Adrenal gland (tissue), 19 donors: ENCODE measurements at places on chromosomes 13 and 19. TPM values are rescaled to one million over a fixed set of nuclear protein-coding genes. Genes with fewer than 3 reads are reported as not detected.
A peak's percentile ranks its signal among the peaks of the same experiment; 100 is the strongest.

GRCh38 chr19:53196777-53197396 is 3.7 kb upstream of the ZNF665 start:
- DNase-seq, result peak; percentile 98

DNA sequence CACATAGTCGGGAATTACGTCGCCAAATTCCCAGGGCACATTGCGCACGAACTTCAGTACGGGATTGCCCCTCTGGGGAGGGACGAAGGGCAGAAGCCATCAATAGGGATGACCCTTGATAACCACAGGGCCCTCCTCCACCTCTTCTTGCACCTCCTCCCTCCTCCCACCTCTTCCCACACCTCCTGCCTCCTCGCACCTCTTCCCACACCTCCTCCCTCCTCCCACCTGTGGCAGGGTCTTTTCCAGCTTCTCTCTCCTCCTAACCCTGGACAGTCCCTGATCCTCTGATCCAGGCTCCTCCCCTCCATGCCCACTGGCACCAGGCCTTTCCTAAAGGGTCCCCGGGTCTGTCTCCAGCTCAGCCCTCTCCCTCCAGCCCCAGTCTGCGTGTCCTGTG is 3.4 kb downstream of the ERCC1 start:
- no peak for DNase-seq

DNA sequence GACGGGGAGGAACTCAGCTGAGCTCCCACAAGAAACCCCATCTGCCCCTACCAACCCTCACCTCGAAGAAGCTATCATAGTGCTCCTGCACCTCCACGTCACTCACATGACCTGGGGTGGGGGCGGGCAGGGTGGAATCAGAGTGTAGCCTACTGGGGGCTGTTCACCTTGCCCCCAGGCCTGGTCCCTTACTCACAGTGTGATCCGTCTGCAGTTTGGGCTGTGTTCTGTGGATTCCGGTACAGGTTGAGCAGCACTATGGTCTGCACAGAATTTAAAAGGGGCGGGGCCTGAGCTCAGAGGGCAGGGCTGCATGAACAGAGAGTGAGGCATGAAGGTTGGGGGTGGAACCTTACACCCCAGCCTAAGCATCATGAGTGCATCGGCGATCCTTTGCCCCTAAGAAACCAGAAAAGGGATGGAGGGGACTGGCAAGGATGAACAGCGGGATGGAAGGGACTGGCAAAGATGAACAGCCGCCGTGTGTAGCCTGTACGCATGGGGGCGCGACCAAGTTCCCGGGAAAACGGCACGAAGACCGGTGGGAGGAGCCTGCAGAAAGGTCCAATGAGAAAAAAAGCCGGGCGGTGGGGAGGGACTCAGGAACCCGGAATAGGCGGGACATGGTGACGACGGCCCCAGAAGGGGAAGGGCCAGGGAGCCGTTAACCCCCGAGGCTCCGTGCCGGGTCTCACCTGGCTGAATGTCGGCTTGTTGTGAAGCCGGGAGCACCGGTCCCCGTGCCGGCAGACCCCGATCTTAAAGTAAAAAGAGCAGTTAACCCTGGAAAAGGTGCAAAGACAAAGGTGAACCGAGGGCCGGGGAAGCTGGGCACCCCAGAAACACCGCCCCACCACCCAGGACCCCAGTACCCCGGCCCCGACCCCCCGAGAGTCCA is 539 bp downstream of the U2AF1L4 start:
- peak; percentile 98 for DNase-seq

DNA sequence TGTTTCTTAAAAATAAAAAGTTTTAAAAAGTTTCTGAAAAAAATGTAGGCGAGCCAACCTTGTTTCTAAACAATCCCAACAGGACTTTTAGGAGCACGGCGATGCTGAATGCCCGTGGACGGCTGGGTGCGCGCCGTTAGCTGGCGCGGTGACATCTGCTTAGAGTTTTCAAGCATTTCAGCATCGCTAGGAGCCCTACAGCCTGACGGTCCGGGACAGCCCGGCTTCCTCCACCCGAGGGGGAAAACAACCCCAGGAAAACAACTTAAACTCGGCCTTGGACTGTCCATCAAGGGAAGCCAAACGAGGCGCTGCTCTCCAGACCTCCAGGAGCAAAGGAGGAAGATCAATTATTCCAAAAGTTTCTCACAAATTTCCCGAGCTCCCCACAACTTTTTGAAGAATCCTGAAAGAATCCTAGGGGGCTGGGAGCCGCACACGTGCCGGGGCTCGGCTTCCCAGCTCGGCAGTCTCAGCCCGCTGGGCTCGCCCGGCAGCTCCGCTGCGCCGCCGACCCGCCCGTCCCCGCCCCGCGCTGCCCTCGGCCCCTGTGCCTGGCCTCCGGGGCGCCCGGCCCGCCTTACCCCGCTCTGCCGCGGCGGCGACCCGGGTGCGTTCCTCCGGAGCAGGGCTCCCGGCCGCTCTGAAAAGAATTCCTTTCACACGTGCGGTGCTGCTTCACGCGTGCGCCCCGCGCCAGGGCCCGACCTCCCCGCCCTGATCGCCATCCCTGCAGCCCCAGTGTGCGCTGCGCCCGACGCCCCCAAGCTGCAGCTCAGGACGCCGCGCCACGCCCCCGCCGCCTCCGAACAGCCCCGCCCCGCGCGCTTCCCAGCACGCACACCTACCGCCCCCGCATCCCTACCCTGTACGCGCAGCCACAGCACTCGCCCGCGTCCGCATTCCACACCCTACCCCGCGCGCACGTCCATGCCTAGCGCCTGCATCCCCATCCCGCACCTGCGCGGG is at the start of gene GJA3:
Gene GJA3 (minus strand): TSS at position 747 of the 969 bp plus-strand sequence. CDS start 17,764 bp downstream, outside the sequence.
- DNase-seq, result peak; percentile 38

GRCh38 chr19:49104229-49104864 is 9.8 kb upstream of the LIN7B start:
- no peak for DNase-seq

DNA sequence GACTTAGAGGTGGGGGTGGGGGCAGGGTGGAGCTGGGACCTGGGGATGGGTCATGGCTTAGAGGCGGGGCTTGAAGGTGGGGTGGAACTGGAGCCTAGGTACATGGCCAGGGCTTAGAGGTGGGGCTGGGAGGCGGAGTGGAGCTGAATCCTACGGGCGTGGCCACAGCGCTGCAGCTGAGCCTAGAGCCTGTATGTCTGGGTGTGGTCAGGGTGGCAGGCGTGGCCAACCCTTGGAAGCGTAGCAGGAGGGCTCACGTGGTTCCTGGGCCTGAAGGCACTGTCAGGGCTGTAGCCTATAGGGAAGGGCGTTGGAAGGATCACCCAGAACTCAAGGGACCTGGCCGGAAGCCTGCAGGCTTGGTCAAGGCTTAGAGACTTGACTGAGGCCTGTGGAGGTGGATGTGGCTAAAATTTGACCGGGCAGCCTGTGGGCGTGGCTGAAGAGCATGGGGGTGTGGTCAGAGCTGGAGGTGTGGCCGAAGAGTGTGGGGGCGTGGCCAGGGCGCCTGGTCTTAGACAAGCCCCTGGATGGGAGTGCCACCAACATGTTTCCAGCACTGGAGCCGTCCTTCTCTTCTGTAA is 24.3 kb downstream of the COLGALT1 start:
- DNase-seq, result peak; percentile 40

- DNase-seq, result no peak
Observed at GRCh38 chr13:28651810-28652401, 7.0 kb upstream of the POMP start.

DNA sequence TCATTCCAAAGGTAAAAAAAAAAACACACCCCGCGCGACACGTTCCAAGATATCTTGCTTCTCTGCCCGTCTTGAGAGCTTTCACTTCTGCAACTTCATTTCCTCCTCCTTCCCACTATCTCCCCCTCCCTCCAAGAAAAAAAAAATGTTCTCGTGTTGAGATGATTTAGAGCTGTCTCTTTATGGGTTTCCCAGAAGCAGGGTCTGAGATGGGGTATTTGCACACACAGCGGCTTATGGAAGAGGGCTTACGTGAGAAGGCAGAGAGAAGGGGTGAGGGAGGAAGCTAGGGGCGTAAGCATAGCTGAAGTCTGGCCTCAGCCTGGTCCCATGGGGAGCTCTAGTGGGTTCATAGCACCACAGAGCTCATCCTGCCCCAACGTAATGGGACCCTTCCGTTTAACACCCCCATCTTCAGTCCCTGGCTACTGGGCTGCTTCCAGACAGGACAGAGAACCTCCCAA is 31.3 kb upstream of the USE1 start:
- no peak for DNase-seq

DNA sequence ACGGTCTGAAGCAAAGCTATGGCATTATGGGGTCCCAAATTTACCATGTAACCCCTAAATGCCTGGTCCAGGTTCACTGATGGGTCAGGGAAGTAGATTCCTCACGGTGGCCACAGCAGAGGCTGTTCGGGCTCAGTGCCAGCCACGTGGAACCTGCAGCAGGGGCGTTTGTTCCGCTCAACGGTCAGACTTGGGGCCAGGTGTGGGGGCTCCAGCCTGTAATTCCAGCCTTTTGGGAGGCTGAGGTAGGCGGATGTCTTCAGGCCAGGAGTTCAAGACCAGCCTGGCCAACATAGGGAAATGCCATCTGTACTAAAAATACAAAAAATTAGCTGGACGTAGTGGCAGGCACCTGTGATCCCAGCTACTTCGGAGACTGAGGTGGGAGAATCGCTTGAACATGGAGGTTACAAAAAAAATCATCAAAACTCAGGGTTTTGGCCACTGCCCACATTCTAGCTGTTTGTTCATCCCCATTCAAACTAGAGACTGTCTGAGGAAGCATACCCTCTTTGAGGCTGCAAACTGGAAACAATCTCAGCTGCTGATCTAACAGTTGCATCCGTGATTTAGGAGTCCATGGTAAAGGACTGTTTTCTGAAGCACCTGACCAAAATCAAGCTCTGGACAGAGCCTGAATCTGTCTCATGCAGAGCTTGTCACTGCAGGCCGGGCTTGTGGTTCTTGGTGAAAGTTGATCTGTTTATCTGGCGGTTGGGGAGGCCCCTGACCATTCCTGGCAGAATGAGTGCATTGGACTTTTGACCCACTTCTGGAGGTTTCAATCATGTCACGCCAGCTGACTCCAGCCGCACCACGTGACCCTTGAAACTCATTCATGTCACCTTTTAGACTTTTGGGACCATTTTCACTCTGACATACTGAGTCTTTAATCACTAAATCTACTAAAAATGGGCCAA is 30.2 kb upstream of the ZNF331 start:
- no peak for DNase-seq

DNA sequence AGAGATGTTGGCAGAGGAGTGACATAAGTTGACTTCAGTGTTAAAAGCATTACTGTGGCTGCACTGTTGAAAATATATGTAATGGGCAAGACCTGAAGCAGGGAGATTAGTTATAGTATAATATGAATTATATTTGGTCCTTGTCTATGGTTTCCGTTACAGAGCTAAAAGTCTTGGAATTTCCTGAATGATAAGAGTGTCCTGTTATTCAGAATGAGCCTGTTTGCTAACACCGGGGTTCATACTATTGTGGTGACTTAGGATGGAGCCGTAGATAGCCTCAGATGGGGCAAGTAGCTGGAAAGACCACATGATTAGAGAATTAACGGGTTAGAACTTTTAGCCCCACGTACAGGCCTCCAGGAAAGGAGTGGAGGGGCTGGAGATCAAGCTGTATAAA is 5.7 kb downstream of the USPL1 start:
- DNase-seq, result no peak

DNA sequence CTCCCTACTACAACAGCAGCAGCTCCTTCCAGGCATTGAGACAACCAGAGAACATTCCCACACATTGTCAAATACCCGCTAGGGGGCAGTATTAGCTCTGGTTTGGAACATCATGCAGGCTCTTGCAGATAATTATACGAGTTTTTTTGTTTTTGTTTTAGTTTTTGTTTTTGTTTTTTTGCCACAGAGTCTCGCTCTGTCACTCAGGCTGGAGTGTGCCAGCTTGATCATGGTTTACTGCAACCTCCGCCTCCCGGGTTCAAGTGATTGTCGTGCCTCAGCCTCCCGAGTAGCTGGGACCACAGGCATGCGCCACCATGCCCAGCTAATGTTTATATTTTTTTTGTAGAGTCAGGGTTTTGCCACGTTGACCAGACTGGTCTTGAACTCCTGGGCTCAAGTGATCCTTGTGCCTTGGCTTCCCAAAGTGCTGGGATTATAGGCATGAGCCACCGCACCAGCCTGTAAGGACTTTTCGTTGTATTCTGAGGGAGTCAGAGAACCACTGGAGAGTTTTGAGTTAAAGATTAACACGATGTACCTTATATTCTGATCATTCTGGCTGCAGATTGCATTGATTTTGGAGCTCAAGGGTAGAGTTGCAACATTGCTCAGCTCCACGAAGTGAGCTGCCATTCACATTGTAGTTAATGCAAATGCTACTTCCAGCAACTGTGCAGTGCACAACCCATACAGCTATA is 41.7 kb upstream of the CEACAM20 start:
- DNase-seq, result peak; percentile 91

- DNase-seq, result no peak
Observed at GRCh38 chr13:29936051-29936813, 85.8 kb upstream of the UBL3 start.

GRCh38 chr13:23956106-23956505 is 58.8 kb upstream of the C1QTNF9B start:
- DNase-seq, result no peak

- no peak for DNase-seq
Observed at GRCh38 chr13:33070713-33071112, 54.5 kb downstream of the KL start.

DNA sequence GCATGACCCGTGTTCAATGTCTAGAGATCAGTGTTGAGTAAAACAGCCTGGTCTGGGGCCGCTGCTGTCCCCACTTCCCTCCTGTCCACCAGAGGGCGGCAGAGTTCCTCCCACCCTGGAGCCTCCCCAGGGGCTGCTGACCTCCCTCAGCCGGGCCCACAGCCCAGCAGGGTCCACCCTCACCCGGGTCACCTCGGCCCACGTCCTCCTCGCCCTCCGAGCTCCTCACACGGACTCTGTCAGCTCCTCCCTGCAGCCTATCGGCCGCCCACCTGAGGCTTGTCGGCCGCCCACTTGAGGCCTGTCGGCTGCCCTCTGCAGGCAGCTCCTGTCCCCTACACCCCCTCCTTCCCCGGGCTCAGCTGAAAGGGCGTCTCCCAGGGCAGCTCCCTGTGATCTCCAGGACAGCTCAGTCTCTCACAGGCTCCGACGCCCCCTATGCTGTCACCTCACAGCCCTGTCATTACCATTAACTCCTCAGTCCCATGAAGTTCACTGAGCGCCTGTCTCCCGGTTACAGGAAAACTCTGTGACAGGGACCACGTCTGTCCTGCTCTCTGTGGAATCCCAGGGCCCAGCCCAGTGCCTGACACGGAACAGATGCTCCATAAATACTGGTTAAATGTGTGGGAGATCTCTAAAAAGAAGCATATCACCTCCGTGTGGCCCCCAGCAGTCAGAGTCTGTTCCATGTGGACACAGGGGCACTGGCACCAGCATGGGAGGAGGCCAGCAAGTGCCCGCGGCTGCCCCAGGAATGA is 1.5 kb upstream of the CEACAM5 start:
- DNase-seq, result peak; percentile 47

Gene ZNF260
- total RNA-seq, result 11.6 TPM

Gene MPV17L2
- total RNA-seq, result 47.4 TPM

Gene CYP2F1
- total RNA-seq, result not detected

Gene ZNF763
- 4.2 TPM for total RNA-seq

Gene CCDC8
- 24.1 TPM for total RNA-seq

Gene GNA15
- 12.3 TPM for total RNA-seq

Gene MUC16
- not detected for total RNA-seq
